ENCODE measurements at places on chromosomes 2 and 18.

GRCh38 chr2:86213699-86214502, 14.6 kb downstream of the MRPL35 start:
- no peak for DNase-seq

DNA sequence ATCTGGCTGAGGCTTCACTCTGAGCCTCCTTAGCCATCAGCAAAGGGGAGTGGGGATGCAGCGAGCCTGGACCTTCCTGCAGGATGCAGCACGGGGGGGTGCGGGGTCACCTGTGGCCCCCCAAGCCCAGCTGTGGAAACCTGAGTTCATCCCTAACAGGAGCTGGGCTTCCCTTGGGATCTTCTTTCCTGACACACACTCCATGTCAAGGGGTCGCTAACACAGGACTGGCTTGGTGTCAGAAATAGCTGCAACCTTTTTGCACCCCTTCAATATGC, 174.7 kb downstream of the RTP5 start:
- DNase-seq, result no peak

- DNase-seq, result no peak
These were observed 18.0 kb upstream of the ARHGAP28 start for GRCh38 chr18:6711467-6711866.

DNA sequence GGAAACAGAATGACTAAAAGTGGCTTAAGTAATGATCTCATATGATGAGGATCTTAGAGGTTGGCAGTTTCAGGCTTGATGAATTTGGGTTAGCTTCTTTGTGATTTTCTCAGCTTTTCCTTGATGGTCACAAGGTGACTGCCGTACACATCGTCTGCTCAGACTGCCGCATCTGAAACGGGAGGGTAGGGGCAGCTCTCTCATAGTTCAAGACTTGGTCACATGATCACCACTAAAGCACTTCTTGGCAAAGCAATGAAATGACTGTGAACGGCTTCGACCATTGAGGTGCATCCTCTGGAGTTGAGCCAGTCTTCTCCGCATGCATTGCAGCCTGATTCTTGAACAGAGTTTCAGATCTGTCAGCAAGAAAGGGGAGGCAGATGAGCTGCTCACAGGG, 43.8 kb downstream of the LPIN1 start:
- DNase-seq, result no peak

DNA sequence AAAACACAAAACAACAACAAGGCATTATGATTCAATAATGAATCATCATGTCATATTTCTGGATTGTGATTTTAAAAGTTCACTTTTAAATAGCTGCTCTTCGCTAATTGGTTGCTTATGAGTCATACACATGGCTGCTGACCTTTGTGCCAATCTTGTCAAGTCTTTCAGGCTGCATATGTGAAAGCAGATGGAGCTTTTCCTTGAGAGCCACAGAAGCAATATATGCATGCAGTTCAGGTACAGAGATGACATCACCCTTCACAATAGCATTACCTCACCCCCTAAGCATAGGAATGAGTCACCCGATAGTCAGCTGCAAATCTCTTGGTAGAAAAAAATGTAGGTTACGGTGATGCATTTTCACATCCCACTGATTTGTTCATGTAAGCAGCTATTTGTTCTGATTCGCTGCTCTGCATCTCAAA, 27.2 kb downstream of the EIF2AK3 start:
- no peak for DNase-seq

DNA sequence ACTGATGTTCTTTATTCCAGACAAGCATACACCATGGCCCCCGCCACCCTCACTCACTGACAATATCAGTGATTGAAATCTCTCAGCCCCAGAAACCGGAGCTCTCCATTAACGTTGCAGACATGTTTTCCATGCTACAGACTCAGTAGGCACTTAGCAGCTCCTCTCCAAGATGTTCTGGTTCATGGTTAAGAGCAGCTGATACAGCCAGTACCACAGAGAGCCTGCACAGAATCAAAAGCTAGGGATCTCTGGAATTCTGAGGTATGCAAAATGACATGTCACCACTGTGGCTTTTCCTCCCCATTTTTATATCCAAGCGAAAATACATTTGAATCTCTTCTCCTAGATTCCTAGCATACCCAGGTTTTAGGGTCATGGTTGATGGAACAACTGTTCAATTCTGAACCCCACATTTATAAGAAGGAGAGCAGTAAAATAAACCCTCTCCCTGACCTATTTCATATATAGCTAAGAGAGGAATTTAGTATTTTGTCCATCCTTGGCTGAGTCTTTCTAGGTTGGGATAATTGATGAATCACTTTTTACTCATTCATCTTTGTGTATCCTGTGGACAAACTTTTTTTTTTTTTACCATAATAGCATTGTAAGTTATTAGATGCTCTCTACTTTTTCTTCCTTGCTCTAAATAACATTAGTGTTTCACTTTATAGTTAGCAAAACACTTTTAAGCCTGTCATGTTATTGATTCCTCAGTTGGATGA, 488.4 kb upstream of the PIK3C3 start:
- DNase-seq, result no peak

DNA sequence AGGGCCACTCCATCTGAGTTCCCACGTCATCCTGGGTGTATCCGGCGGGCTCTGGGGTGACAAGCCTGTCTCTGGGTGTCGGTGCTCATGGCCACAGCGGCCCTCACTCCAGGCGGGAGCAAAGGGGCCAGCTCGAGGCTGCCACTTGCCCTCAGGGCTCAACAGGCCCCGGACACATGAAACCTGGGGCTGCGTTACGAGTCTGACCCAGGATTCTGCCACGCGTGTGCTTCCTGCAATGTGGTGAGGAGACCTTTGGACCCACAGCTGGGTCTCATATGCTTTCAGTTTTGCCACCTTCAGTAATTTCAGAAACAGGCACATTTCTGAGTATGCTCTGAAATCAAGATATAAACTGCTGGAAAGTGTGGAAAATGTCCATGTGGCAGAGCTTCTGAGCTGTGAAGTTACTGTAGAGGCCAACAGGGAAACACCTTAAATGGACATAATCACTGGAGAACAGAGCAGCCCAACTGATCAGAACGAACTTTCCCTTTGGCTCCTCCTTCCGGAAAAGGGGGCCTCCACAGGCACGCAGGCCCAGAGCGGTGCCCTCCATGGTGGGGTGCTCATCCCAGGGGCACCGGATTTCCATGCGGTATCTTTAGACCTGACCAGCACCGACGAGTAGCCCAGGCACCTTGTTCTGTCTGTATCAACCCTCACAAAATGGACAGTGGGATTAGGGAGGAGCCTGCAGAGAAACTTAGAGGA, 14.1 kb downstream of the PER2 start:
- DNase-seq, result no peak

DNA sequence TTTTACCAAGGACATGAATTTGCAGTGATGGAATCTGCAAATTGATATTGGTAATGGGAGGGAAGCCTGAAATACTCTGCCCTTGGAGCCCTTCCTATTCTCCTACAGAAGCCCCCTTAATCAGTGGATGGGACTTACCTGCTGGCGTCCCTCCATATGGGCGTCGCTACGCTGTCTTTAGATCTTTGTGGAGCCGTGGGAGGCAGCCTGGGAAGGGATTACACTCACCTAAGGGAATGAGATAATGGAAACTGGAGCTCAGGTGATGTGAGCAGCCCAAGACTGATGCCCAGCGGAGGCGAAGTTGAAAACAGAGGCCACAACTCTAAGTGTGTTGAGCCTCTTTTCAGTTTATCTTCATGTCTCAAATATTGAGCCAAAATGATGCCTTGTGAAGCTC, 306.6 kb downstream of the MYCN start:
- no peak for DNase-seq

- peak; percentile 64 for DNase-seq
These were observed 56.1 kb upstream of the FHL2 start for GRCh38 chr2:105454801-105455485.

- DNase-seq, result peak; percentile 77
These were observed 110.1 kb downstream of the ZNF385B start for GRCh38 chr2:179751163-179751809.

GRCh38 chr18:74326231-74326630, 10.6 kb downstream of the C18orf63 start:
- no peak for DNase-seq

DNA sequence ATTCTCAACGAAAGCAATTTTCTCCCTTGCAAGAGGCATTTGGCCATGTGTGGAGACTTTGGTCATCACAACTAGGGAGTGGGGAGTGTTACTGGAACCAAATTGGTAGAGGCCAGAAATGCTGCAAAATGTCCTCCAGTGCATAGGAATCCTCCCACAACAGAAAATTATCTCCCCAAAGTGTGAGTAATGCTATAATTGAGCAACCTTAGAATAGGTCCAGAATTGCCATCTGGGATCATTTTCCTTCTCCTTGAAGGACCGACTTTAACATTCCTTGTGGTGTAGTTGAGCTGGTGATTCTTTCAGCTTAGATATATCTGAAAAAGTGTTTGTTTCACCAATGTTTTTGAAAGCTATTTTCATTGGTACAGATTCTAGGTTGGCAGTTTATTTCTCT, 111.2 kb upstream of the SMIM21 start:
- no peak for DNase-seq

GRCh38 chr18:39198376-39198775, 1632.8 kb upstream of the CELF4 start:
- DNase-seq, result no peak

DNA sequence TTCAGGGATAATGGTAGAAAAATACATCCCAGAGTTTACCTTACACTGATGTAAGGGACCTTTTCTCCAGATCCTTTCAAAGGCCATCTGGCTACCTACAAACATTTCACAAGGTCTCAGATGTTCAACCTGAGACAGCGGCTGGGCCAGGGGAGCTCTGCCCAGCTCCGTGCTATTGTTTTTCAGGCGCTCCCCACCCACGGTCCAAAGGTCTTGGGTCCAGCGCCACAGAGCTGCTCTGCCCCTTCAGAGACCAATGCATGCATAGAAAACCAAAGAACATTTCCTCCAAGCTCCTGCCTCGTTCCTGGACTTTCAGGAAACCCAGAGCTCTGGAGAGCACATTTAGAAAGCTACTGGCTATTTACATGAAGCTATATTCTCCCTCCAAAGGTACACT, 40.3 kb downstream of the COPS8 start:
- no peak for DNase-seq

GRCh38 chr2:53018825-53019425, 748.7 kb upstream of the CHAC2 start:
- DNase-seq, result peak; percentile 39

DNA sequence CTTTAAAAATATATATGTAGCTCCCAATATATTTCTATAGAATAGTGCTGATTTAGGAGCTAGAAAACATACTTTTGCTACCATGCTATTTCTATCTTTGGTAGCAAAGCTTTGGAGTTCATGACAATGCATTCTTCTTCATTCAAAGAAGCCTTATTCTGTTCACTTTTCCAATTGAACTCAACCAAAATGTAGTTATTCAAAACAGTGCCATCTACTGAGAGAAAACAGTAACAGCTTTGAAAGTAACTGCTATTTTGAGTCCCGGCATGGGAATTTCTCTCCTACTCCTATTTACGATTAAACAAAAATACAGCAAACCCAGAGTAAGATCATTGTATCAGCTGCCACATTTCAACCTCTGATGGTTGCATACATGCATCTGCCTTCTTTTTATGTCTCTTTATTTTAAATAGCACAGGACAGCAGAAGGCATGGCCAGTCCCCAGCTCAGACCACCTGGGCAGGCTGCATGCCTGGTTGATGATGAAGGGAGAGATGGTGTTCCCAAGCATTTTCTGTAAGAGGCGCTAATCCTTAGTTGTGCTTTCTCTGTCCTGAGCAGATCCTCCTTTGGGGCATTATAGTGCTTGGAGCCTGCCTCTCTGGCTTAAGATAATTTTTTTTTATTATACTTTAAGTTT, 69.7 kb upstream of the SULT1C3 start:
- peak; percentile 53 for DNase-seq

- peak; percentile 54 for DNase-seq
These were observed 136.4 kb downstream of the SCG2 start for GRCh38 chr2:223465793-223466192.

DNA sequence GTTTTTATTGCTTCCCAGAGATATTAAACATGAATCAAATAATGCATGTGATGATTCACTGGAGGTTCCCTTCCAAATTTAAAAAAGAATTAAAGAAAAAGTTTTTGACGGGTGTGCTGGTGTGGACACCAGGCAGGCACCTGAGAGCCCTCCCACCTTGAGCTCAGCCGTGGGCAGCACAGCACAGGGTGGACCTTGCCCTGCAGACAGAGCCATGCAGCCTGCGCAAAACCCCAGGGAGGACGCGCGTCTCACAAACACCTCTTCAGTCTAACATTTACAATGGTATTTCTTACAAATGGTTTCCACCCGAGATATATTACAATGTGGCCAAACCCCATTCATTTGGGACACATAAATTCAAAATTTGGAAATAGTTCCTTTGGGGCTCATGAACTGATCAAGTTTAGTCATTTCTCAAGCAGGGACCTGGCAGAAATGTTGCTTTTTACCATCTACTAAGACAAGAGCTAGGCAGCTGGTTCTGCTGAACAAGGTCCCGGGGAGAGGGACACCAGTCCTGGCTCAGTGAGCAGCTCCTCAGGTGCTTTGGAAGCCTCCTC, 45.4 kb downstream of the ODC1 start:
- DNase-seq, result no peak

DNA sequence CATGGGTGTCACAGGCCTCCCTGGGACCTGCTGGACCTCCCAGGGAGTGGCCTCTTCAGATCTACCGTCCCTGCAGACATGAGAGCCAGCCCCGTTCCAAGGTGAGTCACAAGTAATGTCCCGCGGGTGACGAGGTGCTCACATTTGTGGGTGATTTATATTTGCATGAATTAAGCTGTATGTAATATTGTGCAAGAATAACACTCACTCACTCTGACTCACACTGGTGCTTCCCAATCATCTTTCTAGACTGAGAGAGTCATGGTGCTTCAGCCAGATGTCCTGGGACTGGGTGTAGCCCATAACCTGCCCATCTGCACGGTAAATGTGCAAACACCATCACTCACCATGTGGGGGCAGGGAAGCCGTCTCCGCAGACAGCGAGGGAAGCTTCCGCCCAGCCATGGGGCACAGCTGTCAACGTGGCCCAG, 347.5 kb upstream of the SALL3 start:
- DNase-seq, result no peak

GRCh38 chr2:43276962-43277391, 50.6 kb upstream of the ZFP36L2 start:
- DNase-seq, result no peak

DNA sequence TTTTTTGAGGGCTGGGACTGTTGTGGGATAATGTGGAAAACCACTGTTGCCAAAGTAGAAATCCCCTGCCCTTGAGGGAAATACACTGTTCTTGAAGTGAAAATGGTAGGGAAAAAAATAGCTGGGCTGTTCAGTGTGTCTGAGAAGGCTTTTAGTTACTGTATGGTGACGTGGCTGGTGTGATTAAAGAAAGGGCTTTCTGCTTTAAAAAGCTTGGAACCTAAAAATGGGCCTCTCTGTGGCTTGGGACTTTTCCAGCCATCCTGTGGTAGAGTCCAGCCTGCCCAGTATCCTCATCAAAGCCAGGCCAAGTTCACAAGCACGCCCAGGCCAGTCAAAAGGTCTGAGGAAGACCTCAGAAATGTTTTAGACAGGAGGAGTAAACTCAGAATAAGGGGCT, 6.8 kb downstream of the MGAT5 start:
- no peak for DNase-seq

- no peak for DNase-seq
These were observed 112.8 kb downstream of the ADCYAP1 start for GRCh38 chr18:1017227-1018058.

Measured in Kasumi-1 (cell line).